Esophagus muscularis mucosa (tissue), 4 donors: ENCODE measurements at places on chromosomes 2 and 18.

DNA sequence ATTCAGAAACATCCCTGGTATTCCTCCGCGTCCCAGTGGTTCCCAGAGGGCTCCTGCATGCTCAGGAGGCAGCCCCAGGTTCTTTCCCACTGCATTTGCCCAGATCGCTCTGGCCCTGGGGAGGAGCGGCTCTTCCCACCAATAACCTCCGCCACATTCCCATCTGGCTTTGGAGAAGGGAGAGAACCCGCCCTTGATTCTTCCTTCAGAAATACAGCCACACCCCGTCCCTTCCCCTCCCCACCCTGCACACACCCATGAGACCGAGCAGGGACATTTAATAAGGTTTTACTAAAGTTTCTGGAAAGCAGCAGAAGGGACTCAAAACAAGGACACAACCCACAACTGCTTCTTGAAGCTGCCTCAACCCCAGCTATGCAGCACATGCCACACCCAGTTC, 21.9 kb downstream of the ARID5A start:
- DNase-seq: no peak

DNA sequence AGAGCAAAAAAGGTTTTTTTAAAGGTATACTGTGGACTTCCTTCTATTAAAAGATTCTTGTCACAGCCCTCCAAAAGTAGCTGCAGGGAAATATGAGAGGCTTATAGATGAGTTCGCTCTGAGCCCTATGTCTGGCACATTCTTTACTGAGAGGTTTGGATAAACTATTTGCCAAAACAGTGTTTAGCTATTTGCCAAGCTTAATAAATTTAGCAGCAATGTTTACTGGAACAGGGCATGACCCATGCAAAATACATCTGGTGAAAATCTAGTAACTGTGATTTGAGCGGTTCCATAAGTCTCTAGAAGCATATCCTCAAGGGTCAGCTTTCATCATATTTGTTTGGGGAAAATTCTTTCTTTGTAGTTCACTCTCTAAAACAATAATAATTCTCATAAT, 1696.7 kb upstream of the PIK3C3 start:
- no peak for DNase-seq

DNA sequence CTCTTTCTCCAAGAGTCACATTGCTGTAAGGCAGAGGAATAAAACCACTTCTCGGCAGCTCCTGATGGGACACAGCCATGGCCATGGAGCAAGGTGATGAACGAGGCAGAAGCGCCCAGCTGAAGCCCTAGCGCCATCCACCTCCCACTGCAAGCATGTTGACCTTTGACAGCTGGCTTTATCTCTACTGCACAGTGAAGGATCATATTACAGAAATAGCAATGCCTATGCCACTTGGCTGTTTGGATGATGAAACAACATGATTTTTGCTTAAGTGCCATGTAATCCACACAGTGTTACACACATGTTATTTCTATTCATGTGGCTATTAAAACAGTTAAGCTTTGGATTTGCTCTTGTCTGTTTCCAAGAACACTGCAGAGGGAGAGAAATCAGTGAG, 167.7 kb downstream of the VAPA start:
- no peak for DNase-seq

GRCh38 chr18:6734726-6735430, 5.4 kb downstream of the ARHGAP28 start:
- DNase-seq: no peak

DNA sequence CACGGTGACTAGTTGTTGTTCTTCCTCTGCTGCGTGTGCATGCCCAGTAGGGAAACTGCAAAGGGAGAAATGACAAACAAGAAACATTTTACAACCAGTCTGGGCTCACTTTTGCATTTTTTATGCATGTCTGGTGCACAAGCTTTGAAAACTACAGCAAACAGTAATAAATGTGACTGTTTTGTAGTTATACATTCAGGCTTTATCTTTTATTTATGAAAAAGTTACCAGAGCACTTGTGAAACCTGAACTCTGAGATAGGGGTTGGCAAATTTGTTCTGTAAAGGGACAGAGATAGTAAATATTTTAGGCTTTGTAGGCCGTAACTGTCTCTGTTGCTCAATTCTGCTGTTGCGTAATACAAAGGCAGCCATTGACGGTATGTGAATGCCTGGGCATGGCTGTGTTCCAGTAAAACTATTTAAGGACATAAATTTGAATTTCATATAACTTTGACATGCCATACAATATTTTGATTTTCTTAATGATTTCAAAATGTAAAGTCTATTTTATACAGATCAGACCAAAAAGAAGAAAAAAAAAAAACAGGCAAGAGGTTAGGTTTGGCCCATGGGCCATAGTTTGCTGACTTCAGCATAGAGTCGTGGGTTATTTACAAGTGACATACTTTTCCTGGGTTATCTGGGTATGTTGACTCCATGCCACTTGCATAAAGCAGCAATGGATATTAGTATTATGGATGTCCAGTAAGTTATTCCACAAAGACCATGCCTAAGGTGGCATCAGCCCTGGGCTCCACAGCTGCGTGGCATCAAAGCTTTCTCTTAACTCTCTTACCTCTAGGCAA, 53.6 kb upstream of the EML6 start:
- DNase-seq: no peak

- DNase-seq: no peak
These were observed 5.3 kb downstream of the LHCGR start for GRCh38 chr2:48750128-48750739.

- DNase-seq: no peak
These were observed 27.9 kb downstream of the MGAT4A start for GRCh38 chr2:98702858-98703620.
